Effector memory CD4-positive, alpha-beta T cell (primary cell): ENCODE measurements at places on chromosomes 13 and 19.

- peak overlapping the region; percentile 2 for H3K27ac ChIP-seq
- peaks cover 5% of the 10 kb centered on the region for H3K4me1 ChIP-seq
- H3K4me3 ChIP-seq = no peak overlapping the region
- H3K27me3 ChIP-seq = no peaks in the 10 kb centered on the region
These were observed 3.4 kb downstream of the RPL36 start for GRCh38 chr19:5693195-5694166.

- H3K27ac ChIP-seq = no peak overlapping the region
- DNase-seq = no peak
- no peaks in the 10 kb centered on the region for H3K27me3 ChIP-seq
- no peaks in the 10 kb centered on the region for H3K4me1 ChIP-seq
- H3K4me3 ChIP-seq = no peak overlapping the region
These were observed 31.3 kb upstream of the FGF9 start for GRCh38 chr13:21639561-21639960.

DNA sequence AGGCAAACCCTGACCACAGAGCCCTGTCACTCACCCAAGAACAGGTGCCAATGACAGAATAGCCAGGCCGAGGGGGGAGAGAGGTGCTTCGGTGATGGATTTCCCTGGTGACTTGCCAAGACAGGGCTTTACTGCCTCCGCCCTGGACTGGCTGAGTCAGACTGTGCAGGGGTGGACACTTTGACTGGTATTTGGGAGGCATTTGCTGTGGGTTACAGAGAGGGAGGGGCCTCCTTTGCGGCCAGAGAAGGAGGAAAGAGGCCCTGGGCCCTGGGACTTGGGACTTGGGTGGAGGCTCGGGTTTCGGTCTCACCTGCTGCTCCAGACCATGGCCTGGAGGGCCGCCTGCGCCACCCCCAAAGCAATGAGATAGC is 4.6 kb upstream of the EPS8L1 start:
- DNase-seq = no peak
- H3K27ac ChIP-seq = no peak overlapping the region
- H3K27me3 ChIP-seq = peaks cover 19% of the 10 kb centered on the region
- no peak overlapping the region for H3K4me3 ChIP-seq

- DNase-seq = no peak
- H3K27ac ChIP-seq = no peak overlapping the region
- H3K36me3 ChIP-seq = no peaks in the 10 kb centered on the region
- no peaks in the 10 kb centered on the region for H3K27me3 ChIP-seq
- H3K4me3 ChIP-seq = no peak overlapping the region
- no peaks in the 10 kb centered on the region for H3K4me1 ChIP-seq
These were observed 110.9 kb downstream of the KL start for GRCh38 chr13:33127009-33127551.

- no peak for DNase-seq
- H3K4me1 ChIP-seq = no peaks in the 10 kb centered on the region
- H3K27ac ChIP-seq = no peak overlapping the region
- no peak overlapping the region for H3K4me3 ChIP-seq
These were observed 219.5 kb downstream of the DCT start for GRCh38 chr13:94259984-94260383.

DNA sequence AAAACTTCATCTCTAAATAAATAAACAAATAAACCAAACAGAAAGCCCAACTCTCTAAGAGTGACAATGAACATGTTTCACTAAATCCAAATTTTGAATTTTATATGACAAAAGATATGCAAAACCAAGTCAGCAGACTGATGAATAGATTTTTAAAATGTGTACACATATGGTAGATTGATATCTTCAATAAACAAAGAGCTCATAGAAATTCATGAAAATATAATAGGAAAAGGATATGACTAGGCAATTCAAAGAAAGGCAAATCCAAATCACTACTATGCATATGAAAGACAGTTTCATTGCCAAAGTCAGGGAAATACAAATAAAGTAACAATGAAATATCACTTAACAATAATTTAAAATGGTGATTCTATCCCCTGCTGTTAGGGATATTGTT is 63.7 kb upstream of the NBEA start:
- no peaks in the 10 kb centered on the region for H3K36me3 ChIP-seq
- no peak for DNase-seq
- H3K27ac ChIP-seq = no peak overlapping the region
- no peaks in the 10 kb centered on the region for H3K27me3 ChIP-seq
- H3K4me3 ChIP-seq = no peak overlapping the region

- H3K36me3 ChIP-seq = no peaks in the 10 kb centered on the region
- DNase-seq = no peak
- no peak overlapping the region for H3K4me3 ChIP-seq
- no peak overlapping the region for H3K27ac ChIP-seq
- H3K4me1 ChIP-seq = no peaks in the 10 kb centered on the region
These were observed 102.2 kb upstream of the PEG3 start for GRCh38 chr19:56942756-56943155.
